ENCODE measurements at places on chromosomes 2 and 18.

GRCh38 chr2:217555081-217555876 is 447.5 kb downstream of the TNS1 start:
- no peak for DNase-seq

- DNase-seq = no peak
Observed at GRCh38 chr2:152627351-152627957, 89.8 kb downstream of the PRPF40A start.

- no peak for DNase-seq
Observed at GRCh38 chr2:107337209-107337898, 451.4 kb upstream of the ST6GAL2 start.

GRCh38 chr2:112242384-112242783 is 12.5 kb downstream of the ZC3H8 start:
- DNase-seq = no peak

- DNase-seq = no peak
Observed at GRCh38 chr2:30514134-30514847, 67.2 kb downstream of the LCLAT1 start.

DNA sequence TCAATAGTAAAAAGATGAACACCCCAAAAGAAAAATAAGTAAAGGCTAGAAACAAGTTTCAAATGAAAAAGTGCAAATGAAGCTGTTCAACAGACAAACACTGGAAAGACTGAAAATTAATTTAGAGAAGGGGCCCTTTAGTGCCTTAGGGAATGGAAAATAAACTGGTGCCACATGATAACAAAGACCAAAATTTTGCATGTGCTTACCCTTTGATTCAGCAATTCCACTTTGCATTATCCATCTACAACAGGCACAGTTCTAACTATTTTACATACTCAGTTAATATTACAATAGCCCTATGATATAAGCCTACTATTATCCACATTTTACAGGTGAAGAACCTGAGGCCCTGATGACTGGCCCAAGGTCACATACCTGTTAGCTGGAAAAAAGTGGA is 183.9 kb downstream of the NBAS start:
- no peak for DNase-seq

- DNase-seq = no peak
Observed at GRCh38 chr2:94984964-94985575, 40.4 kb upstream of the MAL start.

DNA sequence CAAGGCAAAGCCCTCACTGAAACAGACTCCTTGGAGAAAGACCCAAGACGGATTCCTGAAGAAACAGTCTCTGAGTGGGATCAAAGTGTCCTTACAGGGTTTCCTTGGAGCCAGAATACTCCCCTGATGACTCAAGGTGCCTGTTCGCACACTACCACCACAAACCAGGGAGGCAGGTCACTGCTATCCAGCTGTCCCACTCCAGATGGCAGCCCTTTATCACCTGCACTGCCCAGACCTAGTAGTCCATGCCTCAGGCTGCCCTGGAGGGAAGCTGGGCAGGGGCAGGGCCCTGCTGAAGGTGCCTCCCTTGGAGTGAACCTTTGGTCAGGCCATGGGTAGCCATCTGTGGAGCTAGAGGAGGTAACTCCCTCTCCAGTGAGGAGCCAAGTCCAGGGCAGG is 34.1 kb downstream of the TRABD2A start:
- no peak for DNase-seq

DNA sequence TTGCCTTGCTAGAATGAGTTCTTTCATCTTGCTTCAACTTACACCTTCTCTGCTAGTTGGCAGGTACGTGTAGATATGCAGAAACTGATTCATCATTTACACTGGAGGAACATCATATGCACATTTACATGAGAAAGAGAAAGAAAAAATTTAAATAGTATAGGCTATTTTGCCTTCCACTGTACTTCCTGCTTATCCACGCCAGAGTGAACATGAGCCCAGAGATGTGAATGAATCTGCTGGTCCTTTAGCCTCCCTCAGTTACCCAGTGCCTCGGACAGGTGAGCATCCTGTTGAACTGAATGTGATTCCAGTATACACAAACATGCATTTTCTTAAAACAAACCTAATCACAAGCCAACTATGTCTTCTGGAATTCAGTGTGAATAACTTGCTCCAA is 83.6 kb downstream of the SESTD1 start:
- no peak for DNase-seq

DNA sequence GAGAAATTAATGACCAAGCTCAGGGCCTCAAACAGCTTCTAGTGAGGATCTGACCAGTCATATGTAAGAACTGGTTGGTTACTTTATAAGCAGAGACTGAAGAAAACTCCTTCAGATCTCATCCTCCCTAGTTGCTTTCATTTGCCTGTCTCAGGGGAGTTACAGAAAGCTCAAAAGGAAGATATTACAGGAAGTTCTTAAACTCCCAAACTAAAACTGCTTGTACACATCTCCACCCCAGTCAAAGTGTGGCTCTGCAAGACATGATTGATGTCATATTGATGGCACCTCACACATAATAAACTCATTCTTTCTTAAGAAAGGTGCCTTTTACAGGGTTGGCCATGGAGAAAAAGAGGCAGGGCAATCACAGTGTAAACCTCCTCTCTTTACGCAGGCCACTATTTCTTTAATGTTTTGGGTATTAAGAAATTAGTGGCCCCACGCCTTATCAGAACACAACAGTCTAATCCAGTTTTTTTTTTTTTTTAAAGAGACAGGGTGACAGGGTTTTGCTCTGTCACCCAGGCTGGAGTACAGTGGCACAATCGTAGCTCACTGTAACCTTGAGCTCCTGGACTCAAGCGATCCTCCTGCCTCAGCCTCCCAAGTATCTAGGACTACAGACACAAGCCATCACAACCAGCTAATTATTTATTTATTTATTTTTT is 62.6 kb upstream of the STK17B start:
- DNase-seq = no peak

- no peak for DNase-seq
Observed at GRCh38 chr2:15971831-15972522, 31.6 kb downstream of the MYCN start.

GRCh38 chr2:43154685-43155084 is 71.7 kb downstream of the ZFP36L2 start:
- no peak for DNase-seq

- DNase-seq = no peak
Observed at GRCh38 chr2:240196716-240197461, 56.4 kb upstream of the OTOS start.

- DNase-seq = no peak
Observed at GRCh38 chr2:170005702-170006101, 172.2 kb upstream of the MYO3B start.

- no peak for DNase-seq
Observed at GRCh38 chr2:42156721-42157120, 12.4 kb upstream of the EML4 start.

DNA sequence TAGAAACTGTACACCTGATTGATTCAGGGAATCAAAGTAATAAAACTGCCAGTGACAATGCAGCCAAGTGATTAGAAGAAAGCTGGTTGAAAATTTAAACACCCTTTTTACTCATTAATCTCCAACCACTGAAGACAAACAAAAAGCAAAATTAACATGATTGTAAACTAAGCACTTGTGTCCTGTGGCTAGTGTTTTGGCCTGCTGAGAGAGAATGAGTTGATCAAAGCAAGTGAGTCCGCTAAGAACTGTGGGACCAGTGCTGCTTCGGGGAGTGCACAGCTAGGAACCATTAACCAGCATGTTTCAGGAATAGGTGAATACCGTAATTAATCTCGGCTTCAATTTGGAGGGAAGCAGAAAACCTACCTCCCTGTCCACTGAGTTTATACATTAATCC is 13.6 kb upstream of the PAPOLG start:
- DNase-seq = no peak

GRCh38 chr2:148619560-148620195 is 24.9 kb upstream of the EPC2 start:
- DNase-seq = no peak

- DNase-seq = no peak
Observed at GRCh38 chr2:163213661-163214081, 375.1 kb upstream of the KCNH7 start.

GRCh38 chr2:165522719-165523118 is 53.2 kb downstream of the CSRNP3 start:
- DNase-seq = no peak

- DNase-seq = no peak
Observed at GRCh38 chr2:146366276-146366675, 1478.6 kb upstream of the ACVR2A start.

GRCh38 chr2:43059183-43059897 is 167.1 kb downstream of the ZFP36L2 start:
- DNase-seq = no peak

DNA sequence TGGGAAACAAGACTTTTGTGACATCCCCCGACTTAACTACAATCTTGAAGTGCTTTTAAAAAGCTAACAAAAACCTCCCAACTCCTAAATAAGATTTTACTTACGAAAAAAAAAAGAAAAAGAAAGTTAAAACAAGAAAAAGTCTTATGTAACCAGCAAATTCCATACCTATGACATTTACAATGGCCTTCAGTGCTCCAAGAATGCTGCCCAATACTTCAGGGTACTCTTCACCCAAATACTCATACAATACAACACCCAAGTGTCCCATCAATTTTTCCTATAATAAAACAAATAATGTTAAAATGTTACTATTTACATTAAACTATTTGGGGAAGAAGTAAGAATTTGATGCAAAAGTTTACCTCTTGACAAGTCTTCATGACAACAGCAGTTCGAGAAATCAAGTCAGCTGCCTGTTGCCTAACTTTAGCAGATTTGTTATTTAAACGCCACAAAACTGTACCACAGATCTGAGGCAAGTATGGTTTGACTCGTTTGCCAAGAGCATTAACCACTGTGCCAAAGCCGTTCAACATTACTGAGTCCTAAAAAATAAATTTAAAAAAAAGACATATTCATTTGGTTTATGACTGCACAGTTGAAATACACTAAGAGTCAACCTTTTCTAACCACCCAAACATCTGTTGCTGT is 34.8 kb downstream of the SF3B1 start:
- no peak for DNase-seq

- no peak for DNase-seq
Observed at GRCh38 chr2:11676640-11677039, 6.6 kb upstream of the NTSR2 start.

DNA sequence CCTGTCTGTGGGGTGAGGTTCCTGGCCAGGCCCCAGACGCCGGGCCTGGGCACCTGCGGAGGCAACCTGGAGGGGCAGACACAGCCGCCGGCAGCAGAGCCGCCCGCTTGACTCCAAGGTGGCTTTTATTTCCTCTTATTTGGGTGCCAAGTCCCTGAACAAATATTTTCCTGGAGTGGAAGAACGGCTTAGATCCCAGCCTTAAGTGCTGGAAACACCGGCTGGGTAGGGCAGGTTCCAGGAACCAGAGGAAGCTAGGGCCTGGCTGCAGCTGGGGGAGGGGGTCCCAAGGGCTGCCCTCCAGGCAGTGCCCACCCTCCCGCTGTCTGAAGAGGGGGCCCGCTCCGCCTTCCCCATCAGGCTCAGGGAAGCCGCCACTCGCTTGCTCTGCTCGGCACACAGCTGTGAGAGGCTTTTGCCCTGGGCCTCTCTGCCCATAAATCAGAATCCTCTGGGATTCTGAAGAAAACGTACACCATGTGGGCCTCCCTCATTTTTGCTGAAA is 28.2 kb downstream of the SDC1 start:
- DNase-seq = no peak

- no peak for DNase-seq
Observed at GRCh38 chr2:102753563-102754159, 8.2 kb upstream of the TMEM182 start.

- DNase-seq = no peak
Observed at GRCh38 chr18:46211816-46212215, 107.6 kb downstream of the HAUS1 start.

GRCh38 chr2:37630301-37630700 is 41.1 kb downstream of the CDC42EP3 start:
- no peak for DNase-seq

- no peak for DNase-seq
Observed at GRCh38 chr2:118242216-118242615, 153.9 kb downstream of the INSIG2 start.

- no peak for DNase-seq
Observed at GRCh38 chr2:69436596-69436937, 668 bp downstream of the NFU1 start.

GRCh38 chr18:33181016-33181415 is 259.5 kb downstream of the CCDC178 start:
- no peak for DNase-seq

GRCh38 chr2:105875241-105875640 is 130.5 kb downstream of the NCK2 start:
- DNase-seq = no peak

- no peak for DNase-seq
Observed at GRCh38 chr2:45119855-45120254, 110.6 kb upstream of the SIX2 start.

DNA sequence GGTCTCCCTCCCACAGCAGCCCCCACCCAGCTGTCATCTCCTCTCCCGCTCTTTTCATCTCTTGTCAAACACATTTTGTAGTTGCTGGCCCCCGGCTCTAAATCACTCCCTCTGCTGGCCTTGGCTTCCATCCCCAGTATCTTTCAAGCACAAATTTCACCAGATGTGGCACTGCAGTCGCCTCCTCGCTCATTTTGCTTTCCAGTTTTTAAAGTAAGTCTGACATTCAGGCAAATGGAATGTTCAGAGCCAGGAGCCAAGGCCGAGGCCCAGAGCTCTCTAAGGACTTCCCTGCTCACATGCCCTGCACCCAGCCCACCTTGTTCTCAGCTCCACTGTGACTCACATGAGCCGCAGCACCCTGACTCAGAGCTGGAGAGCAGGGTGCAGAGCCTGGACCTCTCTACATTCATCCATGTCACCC is 158.4 kb downstream of the GALNT14 start:
- DNase-seq = no peak

DNA sequence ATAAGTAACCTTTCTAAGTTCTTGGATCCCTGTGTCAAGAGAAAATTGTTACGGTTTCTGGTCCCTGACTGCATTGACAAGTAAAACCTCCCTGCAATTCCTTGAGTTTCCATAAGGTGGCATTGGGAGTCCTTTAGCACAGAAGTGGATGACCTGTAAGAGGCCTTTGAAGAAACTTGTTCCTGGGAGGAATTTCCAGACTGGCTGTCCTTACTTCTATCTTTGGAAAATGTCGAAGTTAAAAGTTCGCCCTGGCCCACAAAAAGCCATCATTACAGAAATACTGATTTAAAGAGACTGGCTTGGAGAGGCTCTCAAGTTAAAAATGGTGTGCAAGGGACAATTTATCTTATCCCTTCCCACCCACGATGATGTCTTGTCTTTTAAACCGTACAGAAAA is 218.4 kb downstream of the CDH20 start:
- no peak for DNase-seq

- no peak for DNase-seq
Observed at GRCh38 chr2:9702604-9703084, 71.8 kb upstream of the YWHAQ start.

DNA sequence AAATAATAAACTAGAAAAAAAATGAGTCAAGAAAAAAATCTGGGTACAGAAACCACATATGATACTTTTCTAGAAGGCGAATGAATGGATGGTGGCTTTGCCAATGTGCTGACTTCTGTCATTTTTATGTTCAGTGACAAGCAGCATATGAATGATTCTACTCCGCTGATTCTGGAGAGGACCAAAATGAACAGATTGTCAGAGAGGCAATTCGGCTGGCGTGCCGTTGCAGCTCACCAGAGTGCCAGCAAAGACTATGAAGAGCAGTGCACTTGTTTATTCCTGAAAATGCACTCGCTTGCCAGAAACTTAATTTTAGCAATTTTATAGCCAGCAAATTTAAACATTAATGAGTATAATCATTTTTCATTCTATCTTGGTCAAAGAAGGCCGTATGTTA is 105.9 kb upstream of the NYAP2 start:
- DNase-seq = no peak

- no peak for DNase-seq
Observed at GRCh38 chr2:235496239-235496621, 2.4 kb downstream of the AGAP1 start.

Data from stimulated activated CD4-positive, alpha-beta T cell treated with anti-CD3 and anti-CD28 coated beads, Interleukin-1b, Interleukin-23, amount 100 ng/mL, for 24 hours (primary cell).